Activated T-helper 2 cell treated with anti-CD3 and anti-CD28 coated beads, Interferon-gamma antibody, Interleukin-2, Interleukin-4, amounts not matched to agents 10 μg/mL and 5 μg/mL and 100 μg/mL, durations not matched to agents 14 hours and 24 hours and 36 hours (primary cell): ENCODE measurements at places on chromosomes 2 and 18. TPM values are rescaled to one million over a fixed set of nuclear protein-coding genes. Genes with fewer than 3 reads are reported as not detected.

The DYNAP gene
- not detected in 2 replicates for total RNA-seq

The CFAP65 gene
- not detected in 2 replicates for total RNA-seq

The UGT1A8 gene
- not detected in 2 replicates for total RNA-seq

The SNORC gene
- total RNA-seq: 1.9 and 3.2 TPM in 2 replicates

The POTEC gene
- total RNA-seq: not detected in 2 replicates

- H3K4me1 ChIP-seq: peaks cover 15% of the 10 kb centered on the region
- H3K36me3 ChIP-seq: no peaks in the 10 kb centered on the region
- peaks cover 6% of the 10 kb centered on the region for H3K27me3 ChIP-seq
- no peak overlapping the region for H3K4me3 ChIP-seq
- no peak overlapping the region for H3K27ac ChIP-seq
Observed at GRCh38 chr2:38907242-38907641, 17.6 kb downstream of the ARHGEF33 start.

DNA sequence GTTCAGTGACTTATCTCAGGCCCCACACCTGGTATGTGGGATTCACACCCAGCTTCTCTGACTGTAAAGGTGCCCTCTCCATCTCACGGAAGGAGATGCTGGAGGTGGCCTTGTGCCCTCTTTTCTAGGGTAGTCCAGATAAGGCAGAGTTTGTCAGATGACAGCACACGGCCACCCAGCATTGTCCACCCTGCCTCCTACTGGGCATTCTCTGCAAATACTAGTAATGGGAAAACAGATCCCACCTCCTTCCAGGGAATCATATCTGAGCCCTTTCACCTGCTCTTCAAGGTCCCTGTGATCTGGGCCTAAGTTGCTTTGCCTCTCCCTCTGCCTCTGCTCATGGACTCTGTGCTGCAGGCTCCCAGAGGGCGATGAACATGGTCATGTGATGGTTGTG is 214.7 kb downstream of the CLIP4 start:
- H3K4me1 ChIP-seq: no peaks in the 10 kb centered on the region
- peaks cover 5% of the 10 kb centered on the region for H3K27me3 ChIP-seq
- no peak for DNase-seq
- no peaks in the 10 kb centered on the region for H3K36me3 ChIP-seq

DNA sequence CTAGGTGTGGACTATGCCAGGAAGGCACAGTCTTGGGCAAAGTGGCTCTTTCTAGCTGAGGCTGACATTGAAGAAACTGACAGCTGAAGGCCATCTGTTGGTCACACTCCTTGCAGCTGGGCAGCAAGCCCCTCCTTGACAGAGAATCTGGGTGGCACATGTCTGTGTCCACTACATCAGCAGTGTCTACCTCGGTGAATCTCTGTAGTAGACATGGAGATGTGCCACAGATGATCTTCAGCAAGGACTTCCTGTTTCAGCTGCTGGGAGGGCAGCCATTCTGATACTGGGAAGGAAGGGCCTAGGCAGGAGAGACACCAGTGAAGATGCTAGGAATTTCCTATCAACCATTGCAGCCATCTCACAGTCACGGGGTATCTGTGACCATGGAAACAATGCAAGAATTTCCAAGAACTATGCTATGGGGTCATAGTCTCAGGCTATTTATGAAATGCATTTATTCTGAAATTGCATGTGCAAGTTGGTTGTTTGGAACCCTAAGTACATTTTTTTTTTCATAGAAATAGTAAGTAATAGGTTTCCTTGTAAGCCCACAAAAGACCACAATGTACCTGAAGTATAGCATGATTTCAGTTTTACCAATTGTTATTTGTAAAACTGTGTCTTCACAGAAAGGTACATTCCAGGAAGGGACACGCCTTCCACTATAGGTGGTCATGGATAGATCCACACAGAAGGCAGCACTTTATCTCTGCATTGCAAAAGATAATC is 63.8 kb upstream of the DARS1 start:
- H3K36me3 ChIP-seq: peaks cover 11% of the 10 kb centered on the region
- H3K4me3 ChIP-seq: no peak overlapping the region
- peaks cover 70% of the 10 kb centered on the region for H3K4me1 ChIP-seq
- H3K27me3 ChIP-seq: no peaks in the 10 kb centered on the region
- H3K27ac ChIP-seq: peak overlapping the region; percentile 81

DNA sequence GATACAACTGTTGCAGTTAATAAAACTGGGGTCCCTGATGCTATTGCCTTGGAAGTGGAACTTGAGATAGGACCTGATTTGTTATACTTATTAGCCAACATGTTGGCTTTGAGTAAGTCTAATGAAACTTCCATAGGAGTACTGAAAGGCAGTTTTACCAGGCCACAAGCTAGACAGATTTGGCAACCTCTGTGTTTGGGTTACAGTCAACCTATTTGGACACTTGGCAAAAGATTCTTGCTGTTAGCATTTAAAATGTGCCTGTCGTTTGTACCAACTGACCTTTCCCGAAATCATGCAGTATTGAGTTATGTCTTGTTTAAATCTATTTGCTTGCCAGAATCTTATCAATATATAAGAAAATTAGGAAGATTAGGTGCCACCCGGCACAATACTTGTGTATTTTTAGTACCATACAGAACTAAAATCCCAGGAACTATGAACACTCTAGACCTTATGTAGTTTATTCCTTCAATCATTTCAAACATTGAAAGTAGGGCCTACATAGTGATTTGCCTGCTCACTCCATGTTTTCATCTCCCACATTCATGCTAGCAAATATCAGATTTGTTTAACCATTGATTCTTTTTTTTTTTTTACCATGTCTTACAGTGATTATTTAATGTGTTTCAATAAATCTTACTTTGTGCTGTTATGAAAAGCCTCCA is 35.5 kb upstream of the UPP2 start:
- H3K36me3 ChIP-seq: no peaks in the 10 kb centered on the region
- no peaks in the 10 kb centered on the region for H3K27me3 ChIP-seq
- no peaks in the 10 kb centered on the region for H3K4me1 ChIP-seq
- no peak overlapping the region for H3K4me3 ChIP-seq

DNA sequence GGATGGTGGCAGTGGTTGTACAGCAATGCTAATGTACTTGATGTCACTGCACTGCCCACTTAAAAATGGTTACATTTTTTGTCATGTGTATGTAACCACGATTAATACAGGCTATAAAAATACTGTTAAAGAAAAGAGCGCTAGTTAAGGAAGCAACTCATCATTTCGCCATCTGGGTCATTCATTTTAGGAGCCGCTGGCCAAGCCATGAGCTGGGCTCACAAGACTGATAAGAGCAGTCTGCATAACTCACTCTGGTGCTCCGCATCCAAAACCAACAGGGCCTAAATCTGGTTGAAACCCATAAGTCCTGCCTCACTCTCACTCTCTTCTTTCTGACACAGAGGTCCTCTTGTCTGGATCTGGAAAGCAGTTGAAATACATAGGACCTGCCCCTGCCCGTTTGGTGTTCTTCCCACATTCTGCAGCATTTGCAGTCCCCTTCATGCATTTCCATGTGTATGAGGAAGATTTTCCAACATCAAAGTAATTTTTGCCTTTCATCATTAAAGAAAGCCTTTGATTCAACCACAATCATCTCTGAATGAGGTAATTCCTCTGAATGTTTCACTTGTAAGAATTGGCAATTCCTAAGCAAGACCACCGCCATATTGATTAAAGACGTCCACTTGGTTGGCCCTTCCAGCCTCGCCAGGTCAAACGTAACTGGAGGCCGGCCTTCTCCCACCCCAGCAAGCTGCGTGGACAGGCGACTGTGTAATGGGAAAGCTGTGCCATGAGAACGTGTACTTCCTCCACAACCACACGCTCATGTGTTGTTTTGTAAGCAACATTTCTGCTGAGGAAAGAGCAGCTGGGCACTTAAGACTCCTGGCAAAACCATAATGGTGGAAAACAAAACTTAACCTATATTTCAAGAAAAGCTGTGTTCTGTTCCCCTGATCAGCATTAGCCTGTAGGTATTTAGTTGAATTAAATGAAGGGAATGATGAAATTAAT is 112.2 kb downstream of the VAPA start:
- H3K4me1 ChIP-seq: no peaks in the 10 kb centered on the region
- H3K27ac ChIP-seq: no peak overlapping the region
- H3K4me3 ChIP-seq: no peak overlapping the region
- no peaks in the 10 kb centered on the region for H3K36me3 ChIP-seq
- peaks cover 4% of the 10 kb centered on the region for H3K27me3 ChIP-seq

DNA sequence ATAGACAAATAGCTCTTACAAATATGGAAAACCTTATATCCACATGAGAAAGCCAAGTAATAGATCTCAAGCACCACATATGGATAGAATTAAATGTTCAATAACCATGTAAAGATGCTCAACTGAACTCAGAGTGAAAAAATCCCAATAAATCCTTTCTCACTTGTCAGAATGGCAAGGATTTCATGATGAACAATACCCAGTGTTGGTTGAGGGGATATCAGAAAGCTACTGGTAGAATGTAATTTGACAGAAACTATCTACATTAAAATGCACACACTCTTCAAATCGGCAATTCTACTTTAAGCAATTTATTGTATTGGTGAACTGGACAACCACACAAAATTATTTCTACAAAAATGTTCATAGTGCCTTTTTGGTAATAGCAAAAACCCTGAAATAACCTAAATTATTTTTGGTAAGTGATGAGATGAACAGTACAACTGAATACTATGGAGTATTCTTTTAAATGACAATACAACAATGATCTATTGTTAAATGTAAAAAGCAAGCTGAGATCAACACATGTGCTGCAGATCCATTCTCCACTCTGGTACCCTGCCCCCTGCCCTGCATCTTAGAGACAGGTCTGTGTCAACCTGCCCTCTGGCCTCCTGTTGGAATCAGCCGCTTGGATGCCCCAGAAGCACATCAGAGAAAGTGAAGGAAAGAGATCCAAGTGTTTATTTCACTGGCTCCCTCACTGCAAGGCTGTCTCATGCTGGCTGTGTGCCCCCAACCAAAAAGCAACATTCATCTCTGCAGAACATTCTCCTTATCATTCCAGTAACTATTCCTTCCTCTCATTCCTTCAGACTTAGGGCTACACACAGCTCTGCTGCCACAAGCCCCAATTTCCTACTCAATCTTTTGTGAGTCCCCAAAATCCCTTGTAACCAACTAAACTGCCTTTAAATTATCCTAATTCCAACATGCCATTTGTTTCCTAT is 442.5 kb downstream of the LRATD1 start:
- H3K4me1 ChIP-seq: no peaks in the 10 kb centered on the region
- no peak overlapping the region for H3K27ac ChIP-seq
- no peak overlapping the region for H3K4me3 ChIP-seq
- H3K36me3 ChIP-seq: no peaks in the 10 kb centered on the region
- H3K27me3 ChIP-seq: peaks cover 9% of the 10 kb centered on the region

- no peak overlapping the region for H3K27ac ChIP-seq
- no peak overlapping the region for H3K4me3 ChIP-seq
- H3K27me3 ChIP-seq: no peaks in the 10 kb centered on the region
- no peaks in the 10 kb centered on the region for H3K36me3 ChIP-seq
- DNase-seq: no peak
Observed at GRCh38 chr2:444937-445884, 157.3 kb upstream of the ALKAL2 start.

GRCh38 chr2:198371921-198372543 is 567.6 kb downstream of the PLCL1 start:
- no peak for DNase-seq
- H3K4me3 ChIP-seq: no peak overlapping the region
- no peak overlapping the region for H3K27ac ChIP-seq
- H3K4me1 ChIP-seq: peaks cover 8% of the 10 kb centered on the region
- H3K36me3 ChIP-seq: no peaks in the 10 kb centered on the region

DNA sequence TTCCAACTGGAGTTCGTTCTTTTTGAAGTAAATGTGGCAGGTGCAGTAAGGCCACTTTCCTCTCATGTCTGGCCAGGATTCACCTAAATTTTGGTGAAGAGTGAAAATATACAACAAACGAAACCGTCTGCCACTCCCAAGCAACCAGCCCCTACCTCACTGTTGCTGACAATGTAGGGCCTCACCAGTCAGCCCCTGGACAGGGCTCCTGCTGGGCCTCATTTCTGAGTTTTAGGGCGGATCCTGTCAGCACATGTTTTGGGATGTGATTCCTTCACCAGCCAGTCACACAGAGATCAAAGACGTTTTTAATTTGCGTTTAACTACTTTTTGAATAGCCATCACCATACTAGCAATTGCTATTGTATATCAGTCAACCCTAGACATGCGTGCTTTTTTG is 185.0 kb downstream of the WDR7 start:
- H3K27ac ChIP-seq: no peak overlapping the region
- H3K36me3 ChIP-seq: no peaks in the 10 kb centered on the region
- no peak for DNase-seq
- no peak overlapping the region for H3K4me3 ChIP-seq

GRCh38 chr2:28326881-28327505 is 65.7 kb upstream of the FOSL2 start:
- peaks cover 17% of the 10 kb centered on the region for H3K36me3 ChIP-seq
- peaks cover 14% of the 10 kb centered on the region for H3K4me1 ChIP-seq

DNA sequence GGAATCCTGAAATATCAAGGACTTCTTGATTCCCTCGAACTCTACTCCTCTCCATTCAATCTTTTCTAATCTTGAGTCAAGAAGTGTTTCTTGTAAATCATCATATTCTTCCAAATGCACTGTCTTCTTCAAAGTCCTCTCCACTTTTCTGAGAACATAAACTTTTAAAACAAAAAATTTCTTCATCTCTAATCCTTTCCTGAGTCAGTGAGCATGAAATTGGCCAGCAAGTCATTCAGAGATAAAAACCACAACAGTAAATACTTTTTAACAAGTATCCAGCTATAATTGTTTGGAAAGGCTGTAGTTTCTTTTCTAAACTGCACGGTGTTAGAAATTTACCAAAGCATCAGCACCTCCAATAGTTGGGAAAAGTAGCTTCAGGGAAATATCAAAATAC is 312.6 kb upstream of the GALNT5 start:
- H3K27me3 ChIP-seq: peaks cover 4% of the 10 kb centered on the region
- no peak overlapping the region for H3K27ac ChIP-seq
- no peak overlapping the region for H3K4me3 ChIP-seq
- no peaks in the 10 kb centered on the region for H3K36me3 ChIP-seq
- no peak for DNase-seq
- H3K4me1 ChIP-seq: no peaks in the 10 kb centered on the region

GRCh38 chr2:70771446-70771845 is 3.4 kb upstream of the ADD2 start:
- H3K27ac ChIP-seq: no peak overlapping the region
- DNase-seq: no peak
- H3K4me1 ChIP-seq: peaks cover 14% of the 10 kb centered on the region
- no peaks in the 10 kb centered on the region for H3K36me3 ChIP-seq
- H3K27me3 ChIP-seq: peaks cover 76% of the 10 kb centered on the region

DNA sequence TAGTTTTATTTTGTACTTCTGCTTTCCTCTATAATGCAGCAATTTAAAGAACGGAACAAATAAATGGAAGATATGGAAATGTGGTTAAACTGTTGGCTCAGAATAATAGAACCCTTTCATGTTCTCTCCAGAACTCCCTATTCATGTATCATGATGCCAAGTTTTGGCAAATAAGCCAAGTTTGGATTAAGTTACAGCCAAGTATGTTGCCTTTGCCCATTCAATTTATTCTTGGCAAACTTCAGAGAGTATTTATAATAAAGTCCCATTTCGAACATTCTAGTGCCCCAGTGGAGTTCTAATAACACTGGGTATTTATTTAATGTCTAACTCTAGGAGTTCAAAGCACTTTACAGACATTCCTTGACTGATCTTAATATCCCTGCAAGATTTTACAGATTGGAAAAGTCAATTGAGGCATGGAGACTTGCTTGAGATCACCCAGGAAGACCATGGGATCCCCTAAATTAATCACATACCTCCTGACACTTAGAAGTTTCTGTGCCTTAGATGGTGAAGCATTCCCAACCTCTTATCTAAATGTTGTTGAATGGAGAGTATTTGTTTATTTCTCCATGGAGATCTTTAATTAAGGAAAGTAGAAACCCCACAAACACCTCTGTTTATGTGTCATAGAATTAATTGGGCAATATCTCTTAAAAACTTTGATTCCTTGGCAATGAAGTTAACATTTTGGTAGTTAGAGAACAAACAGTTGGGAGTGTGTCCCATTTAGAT is 106.7 kb downstream of the ACKR3 start:
- DNase-seq: no peak
- H3K4me3 ChIP-seq: no peak overlapping the region
- no peaks in the 10 kb centered on the region for H3K4me1 ChIP-seq
- no peak overlapping the region for H3K27ac ChIP-seq
- peaks cover 3% of the 10 kb centered on the region for H3K27me3 ChIP-seq
